ENCODE measurements at places on chromosomes 6 and 20.

DNA sequence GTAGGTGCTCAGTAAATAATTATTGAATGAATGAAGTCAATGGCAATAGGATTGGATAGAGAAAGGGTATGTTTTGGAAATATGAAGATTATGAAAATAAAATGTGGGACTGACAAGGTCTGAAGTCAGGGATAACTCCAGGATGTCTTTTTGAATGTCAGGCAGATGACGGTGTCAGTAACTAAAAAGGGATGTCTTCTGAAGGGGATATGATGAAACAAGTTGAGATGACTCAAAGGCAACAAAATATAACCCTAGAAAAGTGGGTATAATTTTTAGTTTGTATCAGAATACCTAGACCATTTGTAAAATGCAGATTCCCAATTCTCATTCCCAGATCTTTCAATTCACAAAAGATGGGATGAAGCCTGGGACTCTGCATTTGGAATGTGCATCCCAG lies 257.3 kb upstream of the SGK1 start:
- no peak for DNase-seq

DNA sequence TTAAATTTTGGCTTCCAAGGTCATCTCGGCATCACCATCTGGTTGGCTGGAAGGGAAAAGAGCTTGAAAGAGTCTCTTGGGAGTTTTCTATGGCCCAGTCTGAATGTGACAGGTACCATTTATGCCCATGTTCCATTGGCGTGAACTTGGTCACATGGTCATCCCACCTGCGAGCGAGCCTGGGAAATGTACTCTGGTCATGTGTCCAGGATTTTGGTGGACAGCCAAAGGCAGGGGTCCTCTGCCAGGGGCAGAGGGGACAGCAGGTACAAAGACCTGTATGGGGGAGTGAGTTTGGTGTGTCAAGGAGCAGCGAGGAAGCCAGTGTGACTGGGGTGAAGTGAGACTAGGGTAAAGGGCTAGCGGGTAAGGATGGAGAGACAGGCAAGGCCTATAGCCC lies 112.6 kb downstream of the CDC5L start:
- no peak for DNase-seq

GRCh38 chr6:127192911-127193541 lies 73.6 kb upstream of the RNF146 start:
- DNase-seq, result no peak

DNA sequence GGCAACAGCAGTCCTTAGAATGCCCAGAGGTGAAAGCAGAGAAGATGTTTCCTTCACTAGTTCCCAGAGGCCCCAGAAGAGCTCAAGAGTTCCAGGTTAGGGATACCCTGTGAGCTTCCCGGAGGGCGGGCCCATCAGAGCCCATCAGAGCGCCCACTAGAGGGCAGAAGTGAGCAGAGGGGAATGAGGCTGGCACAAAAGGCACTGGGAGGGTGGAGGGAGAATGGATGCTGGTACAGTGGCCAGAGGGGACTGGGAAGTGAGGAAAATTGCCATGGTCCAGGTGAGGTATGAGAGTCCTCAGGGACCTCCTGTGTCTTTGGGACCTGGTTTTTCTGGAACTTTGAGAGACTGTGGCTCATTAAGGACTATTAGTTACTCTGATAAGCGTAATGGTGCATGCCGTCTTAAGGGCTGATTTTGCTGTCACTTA lies 57.3 kb downstream of the LINC00237 start:
- DNase-seq, result no peak

- peak; percentile 47 for DNase-seq
Measured at GRCh38 chr6:168132531-168133167, 53.6 kb upstream of the FRMD1 start.

DNA sequence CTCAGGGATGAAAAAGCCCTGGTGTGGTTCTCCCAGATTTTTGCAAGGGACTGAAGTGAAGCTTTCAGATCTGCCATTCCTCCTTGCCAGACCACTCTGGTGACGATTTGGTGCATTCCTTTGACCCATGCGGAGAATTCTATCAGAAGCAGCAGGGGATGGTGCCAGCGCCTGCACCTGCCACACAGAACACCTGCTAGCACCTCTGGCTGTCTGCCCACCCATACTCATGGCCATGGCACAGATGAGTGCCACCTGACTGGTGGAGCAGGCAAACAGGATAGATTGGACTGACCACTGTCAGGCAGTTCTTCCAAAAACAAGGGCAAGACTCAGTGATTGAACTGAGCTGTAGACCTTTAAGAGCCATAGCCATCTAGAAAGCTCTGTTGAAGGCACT lies 107.1 kb downstream of the CDYL start:
- no peak for DNase-seq

DNA sequence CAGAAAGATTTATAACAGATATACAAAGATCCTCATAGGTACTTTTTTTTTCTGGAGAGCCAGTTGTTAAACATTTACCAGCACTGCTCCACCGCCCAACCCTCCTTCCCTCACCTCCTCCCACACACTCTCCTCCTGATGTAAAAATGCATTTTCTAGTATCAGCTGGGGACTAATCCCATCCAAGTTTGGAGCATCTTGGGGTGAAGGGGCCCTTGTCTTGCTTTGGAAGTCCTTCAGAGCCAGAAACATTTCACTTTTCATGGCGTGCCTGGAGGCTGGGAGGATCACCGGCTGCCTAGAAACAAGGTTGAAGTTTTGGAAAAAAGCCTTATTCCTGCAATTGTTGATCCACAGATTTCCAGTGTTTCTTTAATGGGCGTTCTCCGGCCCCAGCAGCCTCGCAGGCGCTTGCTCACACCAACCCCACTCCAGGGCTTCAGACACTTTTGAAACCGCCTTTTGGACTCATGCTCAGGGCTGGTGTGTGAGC lies 165.1 kb upstream of the AFDN start:
- DNase-seq, result no peak

DNA sequence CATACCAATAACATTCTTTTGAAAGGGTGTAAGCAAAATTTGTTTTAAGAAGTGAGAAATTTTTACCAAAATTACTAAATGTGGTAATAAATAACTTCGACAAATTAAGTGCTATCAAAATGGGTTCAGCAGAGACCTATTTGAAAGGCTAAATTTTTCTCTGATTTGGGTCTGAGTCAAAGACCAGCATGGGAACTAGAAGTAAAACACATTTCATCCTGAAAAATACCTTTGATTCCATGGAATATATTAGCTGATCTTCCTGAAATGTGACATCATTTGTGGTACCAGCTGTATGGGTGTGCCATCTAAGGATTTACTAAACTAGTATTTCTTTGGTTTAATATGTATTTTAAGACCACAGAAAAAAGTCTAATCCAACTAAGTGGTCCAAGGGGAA lies 63.6 kb downstream of the BLOC1S5 start:
- no peak for DNase-seq

DNA sequence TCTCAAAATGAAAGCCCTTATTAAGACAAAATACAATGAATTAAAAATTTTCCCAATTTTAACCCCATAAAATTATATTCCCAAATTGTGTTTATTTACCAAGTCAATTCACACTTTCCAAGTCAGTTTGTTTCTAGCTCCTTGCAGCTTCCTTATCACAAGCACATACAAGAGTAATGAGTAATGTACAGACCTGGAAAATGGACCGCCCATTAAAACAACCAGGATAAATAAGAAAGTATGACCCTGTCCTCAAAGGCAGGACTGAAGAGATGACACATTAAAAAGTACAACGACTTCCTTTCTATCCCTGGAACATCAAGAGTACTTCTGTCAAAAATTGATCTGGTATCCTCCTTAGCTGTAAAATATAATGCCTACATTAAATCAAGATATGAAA lies 47.1 kb upstream of the TMX4 start:
- no peak for DNase-seq

DNA sequence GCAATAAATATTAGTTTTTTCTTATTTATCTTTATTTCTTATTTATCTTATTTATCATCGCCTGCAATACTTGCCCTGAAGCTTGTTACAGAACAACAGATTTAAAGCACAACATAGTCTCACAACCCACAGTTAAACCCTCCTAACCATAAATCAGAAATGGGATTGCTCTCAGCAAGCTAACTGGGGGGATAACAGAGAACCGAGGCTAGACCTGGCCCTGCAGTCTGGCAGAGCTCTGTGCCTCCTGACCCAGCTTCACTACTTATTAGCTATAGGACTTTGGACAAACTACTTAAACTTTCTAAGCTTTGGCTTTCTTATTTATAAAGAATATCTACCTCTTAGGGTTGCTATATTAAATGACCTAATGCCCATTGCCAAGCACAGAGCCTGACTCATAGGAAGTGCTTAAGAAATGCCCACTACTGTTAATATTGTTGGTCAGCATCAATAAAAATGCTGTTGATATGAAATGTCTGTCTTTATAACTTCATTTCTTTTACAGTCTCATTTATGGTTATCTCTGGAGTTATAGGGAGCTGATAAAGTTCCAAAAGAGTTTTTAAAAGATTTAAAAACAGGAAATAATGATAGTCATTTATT lies 87.9 kb upstream of the BEND6 start:
- no peak for DNase-seq

DNA sequence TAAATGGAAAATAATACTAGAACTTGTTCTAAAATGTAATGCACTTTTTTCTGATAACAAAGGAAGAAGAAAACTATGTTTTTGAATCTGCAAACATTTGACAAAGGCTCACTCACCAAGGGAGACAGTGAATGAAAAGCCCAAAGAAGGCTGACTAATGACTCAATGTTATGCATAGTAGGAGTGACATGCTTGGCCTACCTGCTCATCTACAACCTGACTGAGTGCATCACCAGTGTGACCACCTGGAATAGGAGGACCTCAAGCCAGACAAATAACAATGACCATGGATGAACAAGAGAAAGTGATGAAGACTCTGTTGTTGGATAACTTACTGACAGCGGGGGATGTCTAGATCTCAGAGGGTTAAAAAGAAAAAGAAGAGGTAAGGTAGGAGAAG lies 157.2 kb downstream of the SIM1 start:
- DNase-seq, result no peak

DNA sequence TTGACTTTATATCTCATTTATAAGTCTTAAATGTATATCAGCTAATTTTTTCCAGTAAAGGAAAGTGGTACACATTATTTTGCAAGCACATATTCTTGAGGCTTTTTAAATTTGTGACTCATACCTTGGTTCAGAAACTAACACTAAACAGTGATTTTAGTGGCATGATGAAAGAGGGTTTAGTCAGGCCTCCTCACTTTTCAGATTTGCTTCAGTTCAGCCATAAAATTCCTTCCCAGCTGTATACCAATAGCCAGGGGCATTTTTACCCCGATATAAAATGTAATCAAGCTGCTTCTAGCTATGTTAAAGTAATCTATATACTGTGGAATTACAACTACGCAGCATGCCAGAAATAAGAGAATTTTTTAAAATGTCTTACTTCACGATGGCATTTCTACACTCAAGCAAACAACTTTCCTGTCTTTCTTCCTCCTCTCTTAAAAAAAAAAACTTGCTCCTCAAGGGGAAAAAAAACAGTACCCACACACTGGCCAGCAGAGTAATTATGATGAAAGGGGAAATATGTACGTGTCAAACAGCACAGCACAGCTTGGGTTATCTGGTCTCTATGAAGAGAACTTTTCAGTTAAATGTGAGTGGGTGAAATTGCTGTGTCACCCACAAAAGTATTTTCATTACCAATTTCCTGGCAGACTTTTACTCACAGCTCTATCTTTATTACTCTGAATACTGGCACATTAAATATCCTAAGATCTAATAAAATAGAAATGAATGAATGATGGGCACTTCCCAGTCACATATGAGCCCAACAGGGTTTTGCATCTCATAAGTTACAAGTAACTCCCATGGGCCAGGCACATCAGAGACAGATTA lies 244.8 kb upstream of the TENT5A start:
- no peak for DNase-seq

DNA sequence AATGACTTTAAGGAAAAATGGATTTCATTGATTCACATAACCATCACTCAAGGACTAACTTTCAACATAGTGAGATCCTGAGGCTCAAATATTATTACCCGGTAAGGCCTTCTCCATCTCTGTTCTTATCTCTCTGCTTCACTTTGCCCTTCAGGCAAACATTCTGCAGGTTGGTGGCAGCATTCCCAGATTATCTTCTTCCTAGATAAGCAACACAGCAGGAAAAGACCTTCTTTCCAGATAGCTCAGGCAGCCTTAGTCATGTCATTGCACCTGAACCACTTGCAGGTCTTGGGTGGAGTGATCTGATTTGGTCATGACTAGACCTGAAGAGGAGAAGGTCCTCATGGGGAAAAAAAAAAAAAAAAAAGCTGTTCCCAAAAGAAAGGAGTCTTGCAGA lies 5.3 kb upstream of the HIVEP2 start:
- DNase-seq, result no peak

DNA sequence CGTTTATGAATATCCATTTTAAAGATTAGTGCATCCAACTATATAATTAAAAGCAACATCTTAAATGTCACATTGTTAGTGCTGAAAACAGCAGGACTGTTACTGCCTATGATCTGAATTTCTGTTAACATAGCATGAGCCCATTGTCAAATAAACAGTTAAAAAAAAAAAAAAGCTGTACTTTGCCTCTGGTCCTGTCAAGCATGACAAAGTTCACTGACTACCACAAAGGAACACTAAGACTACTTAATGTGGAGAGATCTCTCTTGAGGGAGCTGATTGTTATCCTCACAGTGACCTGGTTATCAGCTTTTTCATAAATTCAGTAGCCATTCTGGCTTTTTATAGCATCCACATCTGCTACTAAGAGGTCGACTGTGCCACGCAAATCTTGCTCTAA lies 228.1 kb downstream of the TMEM200A start:
- DNase-seq, result no peak

DNA sequence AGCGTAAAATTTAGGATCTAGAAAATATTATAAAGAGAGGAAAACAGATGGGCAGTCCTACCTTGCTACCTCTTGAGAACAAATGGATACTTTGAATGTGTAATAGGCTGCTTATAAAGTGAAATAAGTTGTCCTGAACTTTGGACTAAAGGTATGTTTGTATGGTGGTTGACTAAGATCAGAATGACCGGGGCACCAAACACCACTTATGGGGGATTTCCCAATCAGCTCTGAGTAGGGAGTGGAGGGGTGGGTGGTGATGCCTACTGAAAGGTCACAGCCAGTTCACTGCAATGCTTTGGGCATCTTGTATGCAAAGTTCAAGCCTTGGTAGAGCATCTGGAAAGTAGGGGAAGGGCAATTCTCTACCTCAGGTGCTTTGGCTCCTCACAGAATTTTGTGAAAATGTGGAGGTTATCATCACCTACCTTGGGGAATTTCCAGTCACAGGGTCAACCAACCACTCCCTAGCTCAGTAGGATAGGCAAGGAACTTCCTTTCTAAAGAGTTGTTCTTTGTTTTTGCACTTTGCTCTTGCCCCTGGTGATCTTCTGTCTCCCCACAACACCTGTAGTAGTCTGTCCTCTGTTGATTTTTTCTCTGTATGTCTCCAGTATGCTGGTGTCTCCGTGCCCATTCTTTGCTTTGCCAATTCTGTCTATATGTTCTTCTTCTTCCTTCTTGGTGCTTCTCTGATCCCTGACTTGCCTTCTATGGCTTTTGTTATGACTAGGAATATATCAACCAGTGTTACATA lies at the start of gene TRIM31:
Gene TRIM31, minus strand, starts transcription at position 88 of the 757 bp plus-strand sequence. CDS start 285 bp downstream, outside the sequence.
- no peak for DNase-seq

All from hepatic stellate cell (primary cell).